ENCODE measurements at places on chromosomes 4 and X.

GRCh38 chr4:176778491-176778890, 14.2 kb downstream of the VEGFC start:
- no peak for DNase-seq

GRCh38 chr4:70940134-70940533, 38.0 kb downstream of the MOB1B start:
- DNase-seq: no peak

DNA sequence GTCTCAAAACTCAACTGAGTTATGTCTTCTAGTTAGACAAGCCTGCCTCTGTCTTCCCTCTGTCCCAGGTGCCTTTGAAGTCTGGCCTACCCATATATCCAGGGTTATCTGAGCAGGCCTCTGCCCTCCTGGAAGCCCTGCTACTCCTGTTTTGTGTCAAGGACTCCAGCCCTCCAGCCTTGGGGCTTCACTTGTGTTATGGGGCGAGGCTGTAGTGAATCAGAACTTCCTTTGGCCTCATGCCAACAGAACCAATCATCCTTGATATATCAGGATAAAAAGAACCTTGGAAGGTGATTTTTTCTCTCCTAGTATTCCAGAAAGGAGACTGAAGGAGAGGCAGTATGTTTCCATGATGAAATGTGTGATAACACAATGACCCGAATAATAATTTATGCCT, 8.9 kb upstream of the ADGRG4 start:
- no peak for DNase-seq

DNA sequence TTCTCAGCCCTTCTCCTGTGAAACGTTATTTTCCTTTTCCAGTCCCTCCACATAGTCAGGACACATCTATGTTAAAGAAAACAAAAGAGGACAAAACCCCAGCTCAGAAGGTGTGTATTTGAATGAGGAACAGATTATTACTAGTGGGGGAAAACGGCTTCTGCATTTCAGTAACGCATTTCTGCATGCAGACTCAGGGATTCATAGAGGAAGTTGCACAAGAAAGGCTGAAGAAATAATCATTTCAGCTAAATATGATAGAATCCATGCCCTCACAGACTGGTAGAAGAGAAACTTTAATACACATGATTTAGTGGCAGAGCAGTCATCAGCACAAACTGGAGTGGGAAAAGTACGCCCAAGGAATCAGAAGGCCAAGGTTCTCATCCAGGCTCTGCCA, 270.8 kb upstream of the FGF13 start:
- no peak for DNase-seq

DNA sequence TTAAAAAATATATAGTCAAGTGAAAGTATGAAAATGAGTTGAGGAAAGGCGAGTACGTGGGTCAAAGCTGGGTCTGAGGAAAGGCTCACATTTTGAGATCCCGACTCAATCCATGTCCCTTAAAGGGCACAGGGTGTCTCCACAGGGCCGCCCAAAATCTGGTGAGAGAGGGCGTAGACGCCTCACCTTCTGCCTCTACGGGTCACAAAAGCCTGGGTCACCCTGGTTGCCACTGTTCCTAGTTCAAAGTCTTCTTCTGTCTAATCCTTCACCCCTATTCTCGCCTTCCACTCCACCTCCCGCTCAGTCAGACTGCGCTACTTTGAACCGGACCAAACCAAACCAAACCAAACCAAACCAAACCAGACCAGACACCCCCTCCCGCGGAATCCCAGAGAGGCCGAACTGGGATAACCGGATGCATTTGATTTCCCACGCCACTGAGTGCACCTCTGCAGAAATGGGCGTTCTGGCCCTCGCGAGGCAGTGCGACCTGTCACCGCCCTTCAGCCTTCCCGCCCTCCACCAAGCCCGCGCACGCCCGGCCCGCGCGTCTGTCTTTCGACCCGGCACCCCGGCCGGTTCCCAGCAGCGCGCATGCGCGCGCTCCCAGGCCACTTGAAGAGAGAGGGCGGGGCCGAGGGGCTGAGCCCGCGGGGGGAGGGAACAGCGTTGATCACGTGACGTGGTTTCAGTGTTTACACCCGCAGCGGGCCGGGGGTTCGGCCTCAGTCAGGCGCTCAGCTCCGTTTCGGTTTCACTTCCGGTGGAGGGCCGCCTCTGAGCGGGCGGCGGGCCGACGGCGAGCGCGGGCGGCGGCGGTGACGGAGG, at the start of gene FMR1:
Gene FMR1, plus strand, starts transcription at position 728 of the 831 bp plus-strand sequence. CDS start 261 bp downstream, outside the sequence.
- peak; percentile 91 for DNase-seq

GRCh38 chr4:134139188-134139587, 62.4 kb downstream of the PABPC4L start:
- no peak for DNase-seq

DNA sequence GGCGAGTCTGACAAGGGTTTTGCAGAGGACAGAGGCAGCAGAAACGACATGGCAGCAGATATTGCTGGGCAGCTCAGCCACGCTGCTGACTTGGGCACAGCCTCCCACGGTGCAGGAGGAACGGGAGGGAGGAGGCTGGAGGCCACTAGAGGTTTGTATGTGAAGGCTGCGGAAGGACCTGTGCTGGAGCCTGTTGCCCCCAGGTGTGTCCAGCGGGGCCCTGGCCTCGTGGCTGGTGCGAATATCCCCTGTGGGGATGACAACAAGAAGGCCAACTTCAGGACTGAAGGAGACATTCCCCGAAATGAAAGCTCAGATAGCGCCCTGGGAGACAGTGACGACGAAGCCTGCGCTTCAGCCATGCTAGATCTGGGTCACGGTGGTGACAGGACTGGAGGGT, 100.2 kb downstream of the FNIP2 start:
- DNase-seq: no peak

DNA sequence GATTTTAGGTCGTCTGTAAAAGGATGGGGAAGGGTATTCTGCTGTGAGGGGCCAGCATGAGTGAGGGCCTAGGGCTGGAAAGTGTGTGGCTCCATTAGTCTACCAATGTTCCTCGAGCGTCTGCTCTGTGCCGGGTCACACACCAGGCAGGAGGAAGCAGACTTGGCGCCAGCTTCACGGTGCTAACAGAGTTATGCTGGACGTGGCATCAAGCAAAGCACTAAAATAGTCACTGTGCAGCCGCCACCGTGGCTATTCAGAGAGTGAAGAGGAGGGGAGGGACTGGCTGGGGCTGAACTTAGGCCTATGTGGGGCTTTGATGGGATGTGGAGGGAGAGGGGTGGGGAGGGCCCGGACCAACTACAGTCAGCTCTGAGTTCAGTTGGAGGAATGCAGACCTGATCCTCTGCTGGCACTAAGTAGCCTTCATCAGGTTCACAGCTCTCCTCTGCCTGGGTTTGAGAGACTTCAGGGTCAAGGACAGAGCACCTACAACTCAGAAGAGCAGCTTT, 83.9 kb upstream of the MSX1 start:
- DNase-seq: no peak

DNA sequence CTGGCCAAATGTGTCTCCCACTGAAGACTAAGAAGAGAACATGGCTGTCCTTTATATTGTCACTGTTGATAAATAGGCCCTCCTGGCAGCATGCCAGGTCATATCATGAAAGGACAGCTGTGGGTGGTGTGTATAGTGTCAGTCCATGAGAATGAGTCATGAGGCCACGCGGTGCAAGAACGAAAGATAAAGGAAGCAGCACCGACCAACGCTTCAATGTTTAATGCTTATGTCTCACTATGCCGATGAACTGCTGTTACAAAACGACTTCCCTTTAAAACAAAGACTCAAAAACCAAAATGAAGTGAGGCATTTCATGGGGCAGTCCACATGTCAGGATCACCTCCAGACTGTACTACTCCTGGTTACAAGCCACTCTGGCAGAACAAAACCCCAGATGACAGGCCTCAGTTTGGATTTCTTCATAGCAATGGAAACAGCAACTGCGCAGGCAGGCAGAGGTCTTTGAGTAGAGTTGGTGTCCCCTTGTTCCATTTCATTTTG, 5.2 kb upstream of the TCEANC start:
- peak; percentile 63 for DNase-seq

Measured in activated CD4-positive, CD25-positive, alpha-beta regulatory T cell treated with anti-CD3 and anti-CD28 coated beads, Interleukin-2, amount 50 U/mL, for 72 hours (primary cell).